ENCODE measurements at places on chromosomes 6 and 20.

- DNase-seq = no peak
These were observed 135.5 kb upstream of the NUP153 start for GRCh38 chr6:17842014-17842776.

DNA sequence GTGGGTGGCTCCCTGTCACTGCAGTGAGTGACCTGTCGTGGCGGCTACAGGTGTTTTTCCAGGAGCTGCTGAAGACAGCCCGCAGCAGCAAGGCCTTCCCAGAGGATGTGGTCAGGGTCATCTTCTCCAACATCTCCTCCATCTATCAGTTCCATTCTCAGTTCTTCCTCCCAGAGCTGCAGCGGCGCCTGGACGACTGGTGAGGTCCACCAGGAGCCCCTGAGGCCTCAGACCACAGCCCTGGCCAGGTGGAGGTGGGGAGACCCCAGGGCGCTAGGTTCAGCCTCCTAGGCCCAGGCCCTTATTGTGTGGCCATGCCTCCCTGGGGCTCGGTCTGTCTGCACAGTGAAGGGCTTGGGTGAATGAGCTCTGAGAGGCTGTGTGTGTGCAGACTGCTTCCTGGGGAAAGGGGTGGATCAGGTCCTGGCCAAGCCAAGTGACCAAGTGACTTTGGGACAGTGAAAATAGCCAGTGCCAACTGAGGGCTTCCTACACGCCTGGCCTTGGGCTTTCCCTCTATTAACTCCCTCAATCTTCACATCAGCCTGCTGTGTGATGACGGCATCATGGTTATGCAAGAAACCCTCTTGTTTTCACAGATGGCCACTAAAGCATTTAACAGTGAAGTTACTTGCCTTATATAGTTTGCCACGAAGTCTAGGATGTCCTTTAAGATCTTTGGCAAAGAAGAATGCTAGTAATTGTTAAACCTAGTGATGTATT, 6.4 kb downstream of the FGD2 start:
- DNase-seq = no peak

DNA sequence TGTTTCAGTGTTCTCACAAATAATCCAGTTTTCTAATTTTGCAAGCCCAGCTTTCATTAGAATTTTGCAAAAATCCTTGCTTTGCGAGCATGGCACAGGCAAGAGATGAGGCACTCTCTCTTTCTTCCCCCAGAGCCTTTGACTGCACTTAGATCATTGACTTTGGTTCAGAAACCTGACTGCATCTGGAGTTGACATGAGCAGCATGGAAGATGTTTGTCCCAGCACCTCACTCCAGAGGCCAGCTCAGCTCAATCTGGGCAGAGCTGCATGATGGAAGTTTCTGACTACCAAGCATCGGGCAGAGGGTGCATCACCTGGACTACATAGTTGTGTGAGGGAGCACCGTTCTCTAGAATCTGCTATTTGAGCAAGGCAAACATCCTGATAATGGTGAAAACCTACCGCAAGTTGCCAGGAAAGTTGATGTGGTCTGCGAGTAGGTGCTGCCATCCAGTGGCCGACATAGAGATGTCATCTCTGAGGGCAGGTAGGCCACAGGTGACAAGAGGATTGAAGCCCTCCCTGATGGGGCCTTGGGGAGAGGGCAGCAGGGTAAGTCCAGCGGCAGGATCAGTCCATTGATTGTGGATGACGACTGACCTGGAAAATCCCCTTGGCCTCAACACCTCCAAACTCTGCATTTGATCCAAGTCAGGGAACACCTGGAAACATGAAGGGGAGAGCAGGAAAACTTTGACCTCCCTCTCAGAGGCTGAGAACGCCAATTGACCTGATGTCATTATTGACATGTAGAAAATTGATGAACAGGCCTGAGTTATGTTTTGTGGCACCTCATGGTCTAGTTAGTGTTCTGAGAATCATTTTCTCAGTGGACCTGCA, 3.8 kb upstream of the LPA start:
- DNase-seq = no peak

GRCh38 chr6:111823831-111824607, 49.2 kb downstream of the FYN start:
- no peak for DNase-seq

DNA sequence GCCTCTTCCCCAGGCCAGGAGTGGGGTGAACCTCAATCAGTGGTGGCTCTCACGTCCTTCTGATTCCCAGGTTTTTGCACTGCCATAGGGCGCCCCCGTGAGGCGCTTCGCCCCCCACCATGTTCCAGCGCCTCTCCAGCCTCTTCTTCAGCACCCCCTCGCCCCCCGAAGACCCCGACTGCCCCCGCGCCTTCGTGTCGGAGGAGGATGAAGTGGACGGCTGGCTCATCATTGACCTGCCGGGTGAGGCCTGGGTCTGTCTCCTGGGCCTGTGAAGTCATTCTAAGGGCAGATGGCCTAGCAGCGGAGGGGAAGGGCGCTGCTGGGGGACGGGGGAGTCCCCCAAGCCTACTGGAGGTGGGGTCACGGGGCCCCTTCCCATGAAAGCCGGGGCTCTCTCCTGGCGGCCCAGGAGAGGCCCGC, 4.5 kb downstream of the TP53INP2 start:
- DNase-seq = no peak

- no peak for DNase-seq
These were observed 4.6 kb downstream of the NPBWR2 start for GRCh38 chr20:64102647-64103354.

DNA sequence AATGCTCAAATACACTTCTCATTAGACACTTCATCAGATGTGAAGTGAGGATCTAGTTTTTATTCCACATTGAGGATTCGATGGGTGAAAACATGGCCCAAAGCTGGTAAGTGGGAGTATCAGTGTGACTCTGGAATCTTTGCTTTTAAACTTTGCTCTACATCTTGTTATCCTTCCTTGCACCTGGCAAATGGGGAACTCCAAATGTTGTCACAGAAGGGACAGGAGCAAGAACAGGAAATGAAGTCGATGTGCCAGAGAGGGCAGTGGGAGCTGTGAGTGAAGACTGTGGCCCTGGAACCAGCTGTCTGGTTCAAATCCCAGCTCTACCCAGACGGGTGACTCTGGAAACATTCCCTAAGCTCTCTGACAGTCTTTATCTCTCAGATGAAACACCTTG, 86.7 kb upstream of the AGPAT4 start:
- DNase-seq = no peak

- DNase-seq = no peak
These were observed 158.9 kb downstream of the SMOC2 start for GRCh38 chr6:168599769-168600330.

- DNase-seq = no peak
These were observed 14.5 kb upstream of the RGS17 start for GRCh38 chr6:153145591-153145990.

GRCh38 chr20:58688840-58689239, 3.8 kb upstream of the NPEPL1 start:
- no peak for DNase-seq

DNA sequence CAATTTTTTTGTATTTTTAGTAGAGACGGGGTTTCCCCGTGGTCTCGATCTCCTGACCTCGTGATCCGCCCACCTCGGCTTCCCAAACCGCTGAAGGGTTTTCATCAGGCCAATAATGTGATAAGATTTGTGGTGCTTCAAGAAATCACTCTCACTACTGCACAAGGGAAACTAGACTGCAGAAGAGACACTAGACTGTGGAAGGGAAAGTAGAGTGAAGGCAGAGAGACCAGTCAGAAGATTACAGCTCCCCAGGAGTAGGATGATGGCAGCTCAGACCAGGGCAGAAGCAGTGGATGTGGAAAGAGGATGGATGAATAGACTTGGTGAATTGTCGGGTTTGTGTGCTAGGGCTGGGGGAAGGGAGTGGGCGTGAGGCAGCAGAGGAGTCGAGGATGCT, 48.0 kb upstream of the GTSF1L start:
- DNase-seq = no peak

- DNase-seq = no peak
These were observed 13.6 kb upstream of the CHD6 start for GRCh38 chr20:41631826-41632225.

DNA sequence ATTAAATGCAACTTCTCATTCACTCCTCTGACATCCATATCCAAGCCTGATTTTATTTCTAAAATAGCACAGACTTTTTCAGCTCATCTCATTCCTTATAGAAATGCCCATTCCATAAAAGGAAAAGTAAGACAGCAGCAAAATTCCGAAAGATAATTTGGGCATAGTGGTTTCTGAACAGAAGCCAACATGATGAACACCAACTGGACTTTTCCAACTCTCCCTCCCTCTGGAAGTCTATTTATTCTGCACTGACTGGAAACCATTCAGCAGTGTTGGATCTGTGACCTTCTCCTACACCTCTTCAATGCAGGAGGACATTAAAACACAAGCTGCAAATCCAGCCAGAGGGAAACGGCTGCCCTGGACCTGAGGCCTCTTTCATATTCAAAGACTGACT, 306.2 kb upstream of the NT5E start:
- DNase-seq = no peak

- DNase-seq = peak; percentile 3
These were observed 95.5 kb downstream of the PPP1R14C start for GRCh38 chr6:150238336-150238741.

GRCh38 chr6:78300885-78301284, 566.5 kb upstream of the IRAK1BP1 start:
- DNase-seq = no peak

DNA sequence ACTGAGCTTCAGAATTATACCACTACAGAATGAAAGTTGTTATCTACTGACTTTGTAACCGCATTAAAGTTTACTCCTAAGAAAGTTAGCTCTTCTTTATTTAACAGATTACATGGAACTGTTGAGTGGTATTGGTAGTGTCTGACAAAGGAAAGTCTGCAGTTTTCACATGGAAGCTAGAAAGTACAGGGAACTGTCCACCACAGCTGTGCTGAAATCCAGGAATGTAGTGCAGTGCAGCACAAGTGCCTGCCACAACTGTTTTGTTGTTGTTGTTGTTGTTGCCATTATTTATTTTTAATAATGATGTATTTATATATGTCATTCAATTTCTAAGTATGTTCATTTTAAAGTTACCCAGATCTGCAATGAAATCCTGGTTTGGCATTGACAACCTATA, 464.9 kb downstream of the TBC1D32 start:
- no peak for DNase-seq

DNA sequence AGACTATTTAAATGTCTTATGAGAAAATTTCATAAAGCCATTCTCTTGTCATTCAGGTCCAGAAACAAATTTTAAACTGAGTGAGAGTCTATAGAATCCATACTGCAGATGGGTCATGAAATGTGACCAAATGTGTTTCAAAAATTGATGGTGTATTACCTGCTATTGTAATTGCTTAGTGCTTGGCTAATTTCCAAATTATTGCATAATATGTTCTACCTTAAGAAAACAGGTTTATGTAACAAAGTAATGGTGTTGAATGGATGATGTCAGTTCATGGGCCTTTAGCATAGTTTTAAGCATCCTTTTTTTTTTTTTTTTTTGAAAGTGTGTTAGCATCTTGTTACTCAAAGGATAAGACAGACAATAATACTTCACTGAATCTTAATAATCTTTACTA, 5.0 kb downstream of the MARCKS start:
- DNase-seq = no peak

DNA sequence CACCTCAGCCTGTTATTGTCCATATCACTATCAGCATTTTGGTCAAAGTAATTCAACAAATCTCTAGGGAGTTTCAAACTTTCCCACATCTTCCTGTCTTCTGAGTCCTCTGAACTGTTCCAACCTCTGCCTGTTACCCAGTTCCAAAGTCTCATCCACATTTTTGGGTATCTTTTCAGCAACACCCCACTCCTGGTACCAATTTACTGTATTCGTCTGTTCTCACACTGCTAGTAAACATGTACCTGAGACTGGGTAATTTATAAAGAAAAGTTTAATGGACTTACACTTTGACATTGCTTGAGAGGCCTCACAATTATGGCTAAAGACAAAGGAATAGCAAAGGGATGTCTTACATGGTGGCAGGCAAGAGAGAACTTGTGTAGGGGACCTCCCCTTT, 224.2 kb downstream of the ADGRB3 start:
- no peak for DNase-seq

DNA sequence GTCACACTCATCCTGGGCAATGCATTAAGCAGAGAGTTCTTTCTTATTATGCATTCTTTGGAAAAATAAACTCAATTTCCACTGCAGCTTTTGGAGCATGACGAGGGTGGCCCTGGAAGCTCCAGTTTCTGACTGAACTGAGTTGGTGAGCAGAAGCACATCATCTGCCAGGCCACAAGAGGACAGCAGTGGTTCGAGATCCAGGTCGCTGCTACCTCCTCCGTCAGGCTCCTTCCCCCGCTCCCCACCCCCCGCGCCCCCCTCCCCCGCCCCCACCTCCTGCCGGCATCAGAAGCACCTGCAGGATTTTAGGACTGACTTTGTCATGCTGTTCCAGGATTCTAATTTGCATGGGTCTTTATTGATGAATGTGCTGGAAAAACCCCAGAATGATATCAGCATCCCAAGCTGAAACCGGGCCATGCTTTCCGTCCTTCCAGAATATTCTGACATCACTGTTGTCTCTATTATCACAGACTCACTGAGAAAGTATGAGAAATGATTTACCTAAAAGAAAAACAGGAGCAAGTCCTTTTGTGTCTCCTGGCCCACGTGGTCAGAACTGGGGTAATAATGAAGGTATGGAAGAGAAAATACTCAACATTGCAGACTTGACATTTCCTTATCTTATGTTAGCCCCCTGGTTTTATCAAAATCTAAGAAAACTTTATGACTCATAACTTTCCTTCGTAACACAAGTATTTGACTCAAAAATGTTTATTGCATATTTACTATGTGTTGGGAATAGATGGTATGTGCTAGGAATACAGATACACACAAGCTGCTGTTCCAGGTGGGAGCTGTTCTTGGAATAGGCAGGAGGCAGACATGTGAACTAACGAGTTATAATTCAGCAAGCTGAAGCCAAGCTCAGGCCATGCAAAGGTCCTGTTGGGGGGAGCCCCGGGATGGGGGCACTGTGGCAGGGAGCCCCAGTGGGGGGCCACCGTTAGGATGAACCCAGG, 220.2 kb upstream of the EXOC2 start:
- no peak for DNase-seq

DNA sequence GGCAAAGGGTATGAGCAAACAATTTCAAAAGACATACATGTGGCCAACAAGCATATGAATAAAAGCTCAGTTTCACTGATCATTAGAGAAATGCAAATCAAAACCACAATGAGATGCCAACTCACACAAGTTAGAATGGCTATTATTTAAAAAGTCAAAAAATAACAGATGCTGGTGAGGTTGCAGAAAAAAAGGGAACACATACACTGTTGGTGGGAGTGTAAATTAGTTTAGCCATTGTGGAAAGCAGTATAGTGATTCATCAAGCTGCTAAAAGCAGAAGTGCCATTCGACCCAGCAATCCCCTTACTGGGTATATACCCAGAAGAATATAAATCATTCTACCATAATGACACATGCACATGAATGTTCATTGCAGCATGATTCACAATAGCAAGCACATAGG, 6.7 kb upstream of the KHDC1L start:
- no peak for DNase-seq

GRCh38 chr6:15616261-15616660, 46.6 kb downstream of the DTNBP1 start:
- no peak for DNase-seq

- no peak for DNase-seq
These were observed 54.5 kb upstream of the DACT2 start for GRCh38 chr6:168374051-168374502.

Data from C1 segment of cervical spinal cord (tissue), 14 donors.